ENCODE measurements at places on chromosomes 7 and 10.

DNA sequence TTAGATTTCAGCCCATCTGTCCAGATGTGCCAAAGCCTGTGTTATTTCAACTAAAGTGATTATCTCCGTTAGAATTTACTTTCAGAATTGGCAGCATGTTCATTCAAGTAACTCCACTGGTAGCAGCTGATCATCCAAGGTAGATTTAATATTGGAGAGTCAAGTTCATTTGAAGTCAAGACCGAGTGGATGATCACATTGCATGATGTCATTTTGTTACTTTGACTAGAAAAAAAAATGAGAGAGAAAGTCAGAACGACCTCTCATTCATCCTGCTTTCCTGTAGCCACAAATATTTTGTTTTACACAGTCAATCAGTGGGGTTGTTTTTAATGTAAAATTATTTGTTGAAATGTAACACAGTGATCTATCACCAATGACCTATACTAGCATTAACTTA lies 196.7 kb upstream of the PHYHIPL start:
- DNase-seq: no peak

- no peak for DNase-seq
Observed at GRCh38 chr10:126157189-126157588, 231.1 kb downstream of the ADAM12 start.

GRCh38 chr10:98363220-98363619 lies 51.8 kb downstream of the PYROXD2 start:
- DNase-seq: no peak

DNA sequence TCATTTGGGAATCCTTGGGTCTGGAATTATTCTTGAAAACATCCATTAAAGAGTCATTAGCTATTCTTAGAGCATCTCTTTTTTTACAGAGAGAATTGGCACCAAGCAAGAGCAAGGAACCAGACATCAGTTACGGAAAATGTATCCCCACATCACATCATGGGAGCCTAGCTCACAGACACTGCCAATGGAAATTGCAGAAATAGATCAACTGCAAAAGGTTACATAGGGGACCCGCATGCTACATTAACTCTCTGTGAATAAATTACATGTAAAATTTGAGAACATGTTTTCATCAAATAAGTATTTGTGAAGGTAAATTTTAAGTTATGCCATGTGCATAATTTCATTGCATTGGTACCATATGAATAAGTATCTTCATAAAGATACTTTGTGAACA lies 224.8 kb downstream of the ZNF248 start:
- no peak for DNase-seq

- DNase-seq: no peak
Observed at GRCh38 chr10:93865794-93866425, 27.9 kb upstream of the SLC35G1 start.

GRCh38 chr7:83681200-83681778 lies 32.4 kb upstream of the SEMA3E start:
- no peak for DNase-seq

DNA sequence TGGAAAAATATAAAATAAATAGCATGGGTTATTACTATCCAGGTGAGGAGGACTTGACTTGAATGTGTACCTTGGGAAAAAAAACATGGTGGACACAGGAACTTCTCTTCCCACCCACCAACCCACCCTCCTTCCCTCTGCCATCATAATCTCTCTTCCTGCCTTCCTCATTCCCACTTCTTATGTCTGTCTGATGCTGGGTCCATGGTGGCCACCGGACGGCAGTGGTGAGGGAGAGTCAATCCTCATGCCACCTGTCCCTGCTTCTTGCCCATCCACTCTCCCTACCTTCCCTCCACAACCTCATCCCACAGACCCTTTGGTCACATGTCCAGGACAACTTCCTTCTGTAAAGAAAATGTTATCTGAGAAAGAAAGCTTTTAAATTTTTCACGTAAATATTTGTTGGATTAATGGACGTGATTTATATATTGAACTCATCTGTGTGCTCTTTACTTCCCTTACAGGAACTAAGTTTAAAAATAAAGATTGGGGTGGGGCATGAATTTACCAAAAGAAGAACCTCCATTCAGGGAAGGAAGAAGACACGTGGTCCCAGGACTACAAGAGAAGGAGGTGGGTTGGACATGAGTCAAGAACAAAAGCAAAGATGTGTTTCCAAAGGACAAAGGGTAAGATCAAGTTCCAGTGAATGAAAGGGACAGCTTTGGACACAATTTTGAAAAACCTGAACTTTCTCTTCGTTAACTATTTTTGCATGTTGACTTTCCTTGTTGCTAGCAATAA lies 104.5 kb downstream of the PIP4K2A start:
- DNase-seq: no peak

GRCh38 chr10:21195252-21195651 lies 298.1 kb upstream of the NEBL start:
- no peak for DNase-seq

- no peak for DNase-seq
Observed at GRCh38 chr10:43123361-43124093, 14.7 kb upstream of the CSGALNACT2 start.

GRCh38 chr10:79268742-79269141 lies 78.5 kb upstream of the PPIF start:
- no peak for DNase-seq

GRCh38 chr7:114691605-114692004 lies 230.3 kb upstream of the MDFIC start:
- no peak for DNase-seq

- DNase-seq: no peak
Observed at GRCh38 chr7:116583653-116584052, 58.8 kb downstream of the CAV1 start.

GRCh38 chr7:102460467-102460866 lies 4.2 kb downstream of the ALKBH4 start:
- no peak for DNase-seq

GRCh38 chr7:99038086-99038855 lies 105.6 kb downstream of the SMURF1 start:
- no peak for DNase-seq

GRCh38 chr7:132495936-132496335 lies 80.3 kb downstream of the PLXNA4 start:
- no peak for DNase-seq

DNA sequence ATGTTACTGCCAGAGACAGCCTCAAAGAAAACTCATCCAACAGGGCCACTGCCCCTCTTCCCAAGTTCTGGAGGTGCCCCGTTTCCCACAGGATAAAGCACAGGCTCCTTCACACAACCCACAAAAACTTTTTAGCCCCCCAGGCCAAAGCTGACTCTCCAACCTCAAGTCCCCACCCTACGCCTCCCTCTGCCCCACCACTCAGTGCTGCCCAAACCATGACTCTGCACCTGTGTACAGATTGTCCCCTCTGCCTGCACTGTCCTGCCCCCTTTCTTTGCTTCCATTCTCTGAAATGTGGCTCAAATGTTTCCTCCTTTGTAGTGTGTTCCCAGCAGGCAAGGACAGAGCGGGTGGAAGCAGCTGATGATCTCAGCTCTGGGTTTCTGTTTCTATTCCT lies 284.0 kb downstream of the GRID1 start:
- DNase-seq: no peak

- DNase-seq: no peak
Observed at GRCh38 chr7:81604075-81604807, 165.6 kb downstream of the HGF start.

GRCh38 chr7:95874541-95875265 lies 102.3 kb downstream of the DYNC1I1 start:
- DNase-seq: no peak

GRCh38 chr10:77809336-77809735 lies 117.2 kb downstream of the DLG5 start:
- no peak for DNase-seq

DNA sequence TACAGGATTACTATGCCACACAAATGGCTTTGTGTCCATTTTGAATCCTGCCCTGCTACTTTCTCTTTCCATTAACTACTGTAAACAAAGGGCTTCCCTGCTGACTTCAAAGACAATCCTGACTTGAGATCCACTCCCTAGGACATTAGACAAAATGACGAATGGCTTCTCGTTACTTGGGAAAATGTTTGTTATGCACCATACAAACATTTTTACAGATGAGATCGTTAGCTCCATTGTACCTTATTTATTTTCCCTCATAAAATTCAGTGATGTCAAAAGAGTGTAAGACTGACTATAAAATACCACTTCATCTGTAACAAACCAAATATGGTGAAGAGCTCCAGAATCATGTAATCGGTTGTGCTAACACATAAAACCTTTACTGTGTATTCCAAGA lies 121.8 kb downstream of the CD36 start:
- no peak for DNase-seq

DNA sequence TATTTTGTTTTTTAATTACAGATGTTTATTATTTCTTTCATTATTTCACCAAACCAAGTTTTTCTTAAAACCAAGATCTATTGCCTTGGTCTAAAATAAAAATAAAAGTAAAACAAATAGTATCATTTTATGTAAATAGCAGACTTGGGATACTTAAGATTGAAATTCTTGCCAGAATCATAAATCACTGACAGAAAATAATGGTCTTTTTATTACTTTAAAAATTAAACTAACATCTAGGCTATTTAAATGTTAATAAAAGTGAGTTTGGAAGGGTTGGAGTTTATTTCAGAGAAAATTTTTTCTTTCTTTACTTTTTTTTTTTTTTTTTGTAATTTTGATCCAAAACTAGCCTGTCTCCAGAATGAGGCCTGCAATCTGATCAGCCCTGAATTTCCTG lies 568.0 kb upstream of the IGFBP3 start:
- no peak for DNase-seq

GRCh38 chr7:22697876-22698606 lies 29.0 kb upstream of the IL6 start:
- no peak for DNase-seq

GRCh38 chr7:41584746-41585145 lies 118.1 kb downstream of the INHBA start:
- no peak for DNase-seq

- DNase-seq: peak; percentile 56
Observed at GRCh38 chr7:132758986-132759385, 182.7 kb upstream of the PLXNA4 start.

DNA sequence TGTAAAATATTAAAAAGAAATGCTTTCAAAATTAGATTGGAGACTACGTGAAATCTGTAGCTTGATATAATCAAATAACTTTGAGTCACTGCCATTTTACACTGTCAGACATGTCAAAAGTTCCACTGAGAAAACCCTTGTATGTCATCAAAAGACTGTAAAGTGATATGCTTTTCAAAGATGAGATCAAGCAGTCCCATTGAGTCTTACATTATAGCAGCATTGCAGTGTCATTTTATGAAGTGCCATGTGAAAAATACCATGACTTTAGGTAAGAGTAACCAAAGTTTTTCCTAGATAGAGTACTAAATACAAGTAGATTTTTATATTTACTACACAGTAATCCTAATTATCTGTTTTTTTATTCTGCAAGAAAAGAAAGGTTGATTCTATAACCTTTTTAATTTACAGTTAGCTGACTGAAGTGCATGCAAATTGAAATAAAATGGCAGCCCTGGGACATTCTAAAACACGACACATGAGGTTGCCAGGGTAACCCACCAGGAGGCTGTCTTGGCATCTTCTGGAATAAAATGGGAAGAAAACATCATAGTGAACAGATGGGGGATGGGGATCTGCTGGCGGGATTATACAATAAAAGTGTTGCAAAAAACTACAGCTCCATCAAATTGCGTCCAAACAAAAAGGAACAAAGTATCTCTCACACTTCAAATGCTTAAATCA lies 91.3 kb upstream of the TMEM106B start:
- DNase-seq: no peak

GRCh38 chr7:87926581-87927461 lies 7.2 kb upstream of the ADAM22 start:
- DNase-seq: no peak

GRCh38 chr7:52482076-52482475 lies 553.4 kb upstream of the POM121L12 start:
- DNase-seq: no peak

DNA sequence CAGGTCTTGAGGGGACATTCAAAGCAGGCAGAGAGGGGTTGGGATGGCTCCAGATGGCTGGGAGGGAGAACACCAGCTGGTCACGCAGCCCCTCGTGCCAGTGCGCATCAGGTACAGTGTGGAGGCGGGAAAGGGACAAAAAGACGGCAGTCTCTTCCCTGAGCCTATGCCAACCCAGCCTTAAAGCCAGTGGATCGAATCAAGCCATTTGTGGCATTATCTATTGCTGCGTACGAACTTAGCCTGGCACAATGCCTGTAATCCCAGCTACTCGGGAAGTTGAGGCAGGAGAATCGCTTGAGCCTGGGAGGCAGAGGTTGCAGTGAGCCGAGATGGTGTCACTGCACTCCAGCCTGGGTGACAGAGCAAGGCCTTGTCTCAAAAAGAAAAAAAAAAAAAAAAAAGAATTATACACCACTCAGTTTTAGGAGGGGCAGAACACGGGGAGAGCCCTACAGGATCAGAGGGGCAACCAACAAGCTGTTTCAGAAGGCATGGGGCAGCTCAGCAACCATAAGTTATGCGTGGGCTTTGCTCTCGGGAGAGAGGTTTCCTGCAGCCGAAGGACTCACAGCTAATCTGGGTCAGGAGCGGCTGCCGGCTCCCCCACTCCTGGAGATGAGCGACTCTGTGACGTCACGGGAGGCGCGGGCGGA lies 356 bp upstream of the NDUFB2 start:
- DNase-seq: peak; percentile 98

DNA sequence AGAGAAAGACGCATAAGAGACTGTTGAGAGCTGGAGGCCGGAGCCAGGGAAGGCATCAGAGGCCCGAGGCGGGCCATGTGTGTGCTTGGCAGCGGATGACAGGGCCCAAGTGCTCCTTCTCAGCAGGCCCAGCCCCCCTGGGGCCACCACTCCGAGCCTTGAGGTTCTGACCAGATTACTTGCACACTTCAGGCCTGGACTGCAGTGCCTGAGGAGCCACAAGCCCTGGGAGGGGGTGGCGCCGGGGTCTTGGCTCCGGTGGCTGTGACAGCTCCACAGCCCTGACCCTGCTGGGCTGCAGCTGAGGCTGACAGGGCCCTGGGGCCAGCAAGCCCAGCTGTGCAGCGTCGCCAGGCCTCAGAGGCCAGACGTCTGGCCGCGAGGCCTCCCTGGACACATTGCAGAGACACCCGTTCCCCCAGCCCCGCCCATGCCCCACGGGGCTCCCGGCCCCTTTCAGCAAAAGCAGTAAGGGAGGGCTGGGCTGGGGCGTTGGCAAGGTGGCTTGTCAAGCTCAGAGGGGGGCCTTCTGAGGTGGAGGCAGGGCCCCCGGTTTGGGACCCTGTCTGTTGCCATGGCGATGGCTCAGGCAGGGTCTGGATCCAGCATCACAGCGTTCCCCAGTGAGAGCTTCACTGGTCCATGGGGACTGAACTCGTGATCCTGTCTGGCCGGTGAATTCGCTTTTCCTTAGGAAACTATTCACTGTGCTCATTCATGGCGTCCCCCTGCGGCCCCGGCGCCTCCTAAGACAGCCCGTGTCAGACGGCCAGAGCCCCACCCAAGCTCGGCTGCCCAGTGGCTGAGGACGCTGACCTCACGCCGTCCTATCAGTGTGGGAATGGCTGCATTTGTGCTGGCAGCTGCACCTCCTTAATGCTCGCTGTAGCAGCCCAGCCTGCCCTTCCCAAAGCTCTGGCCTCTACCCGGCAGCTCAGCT lies 5.7 kb downstream of the ELN start:
- peak; percentile 94 for DNase-seq

GRCh38 chr10:69624245-69624786 lies 5.7 kb upstream of the FAM241B start:
- DNase-seq: no peak

All from Right ventricle myocardium superior (tissue), 1 donor.